ENCODE measurements at places on chromosomes 12 and 14. TPM values are rescaled to one million over a fixed set of nuclear protein-coding genes. Genes with fewer than 3 reads are reported as not detected.
A peak's percentile ranks its signal among the peaks of the same experiment; 100 is the strongest.

Gene PZP
- total RNA-seq, result 0.83 TPM

Gene C12orf54
- not detected for total RNA-seq

- no peak for DNase-seq
- no peak overlapping the region for H3K4me3 ChIP-seq
- no peaks in the 10 kb centered on the region for H3K36me3 ChIP-seq
Observed at GRCh38 chr12:42903736-42904135, 314.2 kb upstream of the PRICKLE1 start.

- no peak overlapping the region for H3K27ac ChIP-seq
- no peak overlapping the region for H3K4me3 ChIP-seq
- DNase-seq, result no peak
Observed at GRCh38 chr12:85441741-85442140, 161.7 kb downstream of the ALX1 start.

GRCh38 chr12:19390051-19390598, 49.2 kb upstream of the AEBP2 start:
- H3K27ac ChIP-seq, result no peak overlapping the region
- no peak for DNase-seq
- H3K27me3 ChIP-seq, result no peaks in the 10 kb centered on the region

DNA sequence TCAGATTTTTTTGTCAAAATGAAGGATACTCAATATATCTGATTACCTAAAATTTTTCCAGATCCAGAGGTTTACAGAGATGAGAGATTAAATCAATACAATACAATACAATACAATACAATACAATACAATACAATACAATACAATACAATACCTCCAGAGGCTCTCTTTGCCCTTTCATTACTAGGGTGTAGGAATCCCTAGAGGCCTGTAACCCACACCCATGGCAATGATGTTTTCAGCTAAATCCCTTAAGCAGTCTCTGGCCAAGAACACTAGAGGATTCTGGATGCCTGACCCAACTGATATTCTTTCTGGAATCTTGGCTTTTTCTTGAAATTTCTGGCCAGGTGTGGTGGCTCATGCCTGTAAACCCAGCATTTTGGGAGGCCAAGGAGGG, 23.7 kb upstream of the AEBP2 start:
- no peaks in the 10 kb centered on the region for H3K27me3 ChIP-seq
- H3K27ac ChIP-seq, result no peak overlapping the region
- no peaks in the 10 kb centered on the region for H3K36me3 ChIP-seq
- no peak overlapping the region for H3K4me3 ChIP-seq

GRCh38 chr12:125222876-125223275, 157.6 kb downstream of the AACS start:
- peaks cover 7% of the 10 kb centered on the region for H3K27me3 ChIP-seq
- H3K36me3 ChIP-seq, result no peaks in the 10 kb centered on the region
- H3K4me1 ChIP-seq, result no peaks in the 10 kb centered on the region
- no peak overlapping the region for H3K27ac ChIP-seq
- no peak for DNase-seq
- no peak overlapping the region for H3K4me3 ChIP-seq

- peaks cover 27% of the 10 kb centered on the region for H3K27me3 ChIP-seq
- no peak overlapping the region for H3K4me3 ChIP-seq
- peak overlapping the region; percentile 74 for H3K27ac ChIP-seq
- no peak for DNase-seq
- H3K36me3 ChIP-seq, result no peaks in the 10 kb centered on the region
Observed at GRCh38 chr12:6354495-6355393, 12.9 kb upstream of the TNFRSF1A start.

DNA sequence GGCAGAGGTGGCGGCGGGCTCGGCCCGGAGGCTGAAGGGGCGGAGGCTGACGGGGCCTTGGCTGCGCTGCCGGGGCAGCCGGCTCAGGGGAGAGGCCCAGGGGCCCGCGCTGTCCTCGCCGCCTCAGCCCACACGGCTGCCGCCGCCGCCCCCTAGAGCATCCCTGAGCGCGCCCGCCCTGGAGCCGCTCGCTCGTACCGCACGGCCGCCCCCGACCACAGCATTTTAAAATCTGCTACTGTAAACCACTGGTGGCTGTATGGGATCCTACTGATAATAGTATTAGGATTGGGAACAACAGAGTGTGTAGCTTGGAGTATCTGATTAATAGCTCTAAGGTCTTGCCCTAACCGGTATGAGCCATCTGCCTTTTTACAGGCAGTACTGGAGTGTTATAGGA, 22.2 kb upstream of the EDDM3A start:
- no peaks in the 10 kb centered on the region for H3K36me3 ChIP-seq
- H3K27me3 ChIP-seq, result peaks cover 7% of the 10 kb centered on the region
- peak; percentile 80 for DNase-seq
- peak overlapping the region; percentile 21 for H3K27ac ChIP-seq
- peaks cover 13% of the 10 kb centered on the region for H3K4me1 ChIP-seq

- H3K36me3 ChIP-seq, result no peaks in the 10 kb centered on the region
- no peak for DNase-seq
- no peak overlapping the region for H3K27ac ChIP-seq
- no peak overlapping the region for H3K4me3 ChIP-seq
Observed at GRCh38 chr14:27223906-27224305, 626.1 kb upstream of the NOVA1 start.
